HS-5 (cell line): ENCODE measurements at places on chromosomes 7 and 10.
A peak's percentile ranks its signal among the peaks of the same experiment; 100 is the strongest.

- DNase-seq = peak; percentile 42
These were observed 3.2 kb upstream of the LAT2 start for GRCh38 chr7:74206589-74207120.

- DNase-seq = no peak
These were observed 6.9 kb downstream of the NOLC1 start for GRCh38 chr10:102159051-102159597.

DNA sequence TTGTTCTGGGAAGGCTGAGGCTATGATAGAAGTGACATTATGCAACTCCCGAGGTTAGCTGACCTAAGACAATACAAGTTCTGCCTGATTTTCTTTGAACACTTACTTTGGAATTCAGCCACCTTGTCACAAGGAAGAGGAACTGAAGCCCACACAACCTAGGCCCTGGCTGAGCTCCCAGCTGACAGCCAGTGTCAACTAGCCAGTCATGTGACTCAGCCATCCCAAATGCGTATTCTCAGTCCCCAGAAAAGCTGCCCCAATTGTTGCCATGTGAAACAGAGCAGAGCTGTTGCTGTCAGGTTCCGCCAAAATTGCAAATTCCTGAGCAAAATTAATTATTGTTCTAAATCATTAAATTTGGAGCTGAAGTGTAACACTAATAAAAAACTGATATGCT lies 1010.0 kb downstream of the XPNPEP1 start:
- no peak for DNase-seq

GRCh38 chr10:69802424-69803161 lies 887 bp downstream of the COL13A1 start:
- no peak for DNase-seq

DNA sequence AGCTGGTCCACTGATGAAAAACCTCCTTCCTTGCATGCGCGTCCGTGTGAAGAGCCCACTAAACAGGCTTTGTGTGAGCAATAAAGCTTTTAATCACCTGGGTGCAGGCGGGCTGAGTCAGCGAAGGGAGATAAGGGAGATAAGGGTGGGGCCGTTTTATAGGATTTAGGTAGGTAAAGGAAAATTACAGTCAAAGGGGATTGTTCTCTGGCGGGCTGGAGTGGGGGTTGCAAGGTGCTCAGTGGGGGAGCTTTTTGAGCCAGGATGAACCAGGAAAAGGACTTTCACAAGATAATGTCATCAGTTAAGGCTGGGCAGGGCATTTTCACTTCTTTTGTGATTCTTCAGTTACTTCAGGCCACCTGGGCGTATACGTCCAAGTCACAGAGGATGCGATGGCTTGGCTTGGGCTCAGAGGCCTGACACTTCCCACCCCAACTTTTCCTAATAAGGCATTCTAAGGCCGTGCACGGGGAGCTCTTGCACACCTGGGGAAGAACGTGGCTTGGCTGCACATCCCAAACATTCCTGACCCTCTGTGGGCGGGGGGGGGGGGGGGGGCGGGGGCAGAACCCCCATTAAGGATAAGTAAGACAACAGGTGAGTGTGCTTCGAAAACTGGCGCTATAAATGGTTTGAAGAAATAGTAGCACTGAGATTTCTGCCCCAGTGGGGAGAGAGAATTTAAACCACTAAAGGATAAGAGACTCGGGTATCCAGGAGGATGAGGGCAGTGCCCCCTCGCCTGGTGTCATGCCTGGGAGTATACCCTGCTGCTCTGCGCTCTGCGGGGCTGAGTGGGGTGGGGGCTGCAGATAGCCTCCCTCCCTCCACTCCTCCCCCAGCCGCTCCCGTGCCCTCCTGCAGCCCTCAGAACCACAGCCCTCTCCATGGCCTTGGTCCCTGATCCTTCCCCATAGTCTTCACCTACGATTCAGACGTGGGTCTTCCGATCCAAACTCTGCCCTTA lies 217.6 kb downstream of the MLLT10 start:
- DNase-seq = no peak

- no peak for DNase-seq
These were observed 110.6 kb downstream of the RNLS start for GRCh38 chr10:88472540-88472939.

GRCh38 chr10:43208147-43209073 lies 58.5 kb downstream of the RASGEF1A start:
- no peak for DNase-seq

DNA sequence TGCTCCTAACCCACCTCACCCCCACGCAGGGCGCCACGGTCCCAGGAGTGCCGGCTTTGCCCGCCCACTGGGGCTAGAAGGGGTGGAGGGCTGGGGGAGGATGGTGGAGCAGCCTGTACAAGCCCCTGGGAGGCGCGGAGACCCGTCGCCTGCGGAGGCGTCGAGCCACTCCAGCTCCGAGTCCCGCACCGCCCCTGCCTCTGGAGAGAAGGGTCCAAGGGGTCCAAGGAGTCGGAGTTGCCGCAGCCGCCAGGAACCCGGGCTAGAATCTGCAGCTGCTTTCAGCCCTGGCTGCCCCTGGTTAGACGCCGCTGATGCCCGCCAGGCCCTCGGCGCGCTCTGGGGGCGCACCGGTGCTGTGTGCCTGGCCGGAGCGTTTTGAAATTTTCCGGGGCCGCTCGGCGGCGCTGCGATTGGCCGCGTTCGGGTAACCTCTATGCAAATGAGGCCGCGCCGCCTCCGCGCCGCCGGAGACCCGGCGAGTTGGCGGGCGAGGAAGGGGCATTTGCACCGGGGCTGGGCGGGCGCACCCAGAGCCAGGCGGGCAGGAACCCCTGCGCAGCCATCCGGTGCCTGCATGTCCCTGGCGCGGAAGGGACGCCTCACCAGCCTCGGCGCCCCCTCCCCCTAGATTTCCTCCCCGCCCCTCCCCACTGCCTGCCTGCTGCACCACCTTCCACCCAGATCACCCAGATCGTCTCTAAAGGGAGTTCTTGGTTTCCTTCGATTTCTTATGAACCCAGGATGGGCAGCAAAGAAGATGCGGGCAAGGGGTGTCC lies at the start of gene HMX2:
Gene HMX2, plus strand, starts transcription at position 502 of the 779 bp plus-strand sequence. Its CDS starts 243 bp downstream, at position 745.
- DNase-seq = no peak

DNA sequence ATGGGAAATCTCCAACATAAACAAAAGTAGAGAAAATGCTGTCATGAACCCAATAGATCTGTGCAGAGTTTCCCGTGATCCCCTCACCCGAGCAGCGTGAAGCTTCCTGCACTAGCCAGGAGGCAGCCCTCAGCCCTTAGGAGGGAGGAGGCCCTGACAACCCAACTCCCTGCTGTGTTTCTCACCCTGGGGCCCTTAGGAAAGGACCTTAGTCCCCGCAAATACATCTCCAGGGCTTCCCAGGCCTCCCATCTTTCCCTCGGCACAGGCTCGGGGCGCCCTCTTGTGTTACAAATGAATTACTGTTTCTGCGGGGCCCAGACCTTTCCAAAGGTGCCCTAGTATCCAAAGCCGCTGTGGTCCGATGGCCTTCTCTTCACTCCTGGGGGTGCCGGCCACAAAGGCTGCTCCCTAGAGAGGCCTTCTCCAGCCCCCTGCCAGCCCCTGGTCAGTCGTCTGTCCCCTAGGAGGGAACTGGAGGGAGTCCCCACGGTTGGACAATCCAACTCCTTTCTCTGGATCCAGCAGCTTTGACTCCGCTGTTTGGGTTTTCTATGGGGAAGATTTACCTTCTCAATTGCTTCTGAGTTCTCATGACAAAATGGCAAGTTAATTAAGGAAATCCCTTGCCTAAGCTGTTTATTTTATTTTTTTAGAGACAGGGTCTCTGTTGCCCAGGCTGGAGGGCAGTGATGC lies 49.9 kb upstream of the SH2B2 start:
- peak; percentile 4 for DNase-seq

DNA sequence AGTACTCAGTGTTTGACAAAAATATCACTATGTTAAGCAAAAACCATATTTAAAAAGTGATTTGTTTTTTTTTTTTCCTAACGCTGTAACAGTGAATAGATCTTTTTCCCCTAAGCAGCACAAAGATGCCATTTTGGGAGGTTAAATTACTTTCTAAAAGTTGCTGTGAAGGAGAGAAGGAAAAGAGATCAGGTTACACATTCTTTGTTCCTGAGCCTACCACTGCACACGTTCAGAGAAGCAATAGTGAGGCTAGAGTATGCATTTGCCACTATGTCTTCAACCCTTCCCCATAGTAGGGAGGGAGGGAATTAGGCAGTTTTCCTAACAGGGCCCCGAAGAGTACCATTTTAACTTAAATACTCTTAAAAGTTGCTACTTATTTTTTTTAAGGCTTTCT lies 38.9 kb downstream of the BMPR1A start:
- DNase-seq = peak; percentile 33

GRCh38 chr10:12502526-12503274 lies 153.4 kb downstream of the CAMK1D start:
- no peak for DNase-seq

- no peak for DNase-seq
These were observed 76.8 kb upstream of the CARD11 start for GRCh38 chr7:3120513-3120912.

GRCh38 chr10:70920519-70920918 lies 32.2 kb upstream of the PCBD1 start:
- DNase-seq = no peak

DNA sequence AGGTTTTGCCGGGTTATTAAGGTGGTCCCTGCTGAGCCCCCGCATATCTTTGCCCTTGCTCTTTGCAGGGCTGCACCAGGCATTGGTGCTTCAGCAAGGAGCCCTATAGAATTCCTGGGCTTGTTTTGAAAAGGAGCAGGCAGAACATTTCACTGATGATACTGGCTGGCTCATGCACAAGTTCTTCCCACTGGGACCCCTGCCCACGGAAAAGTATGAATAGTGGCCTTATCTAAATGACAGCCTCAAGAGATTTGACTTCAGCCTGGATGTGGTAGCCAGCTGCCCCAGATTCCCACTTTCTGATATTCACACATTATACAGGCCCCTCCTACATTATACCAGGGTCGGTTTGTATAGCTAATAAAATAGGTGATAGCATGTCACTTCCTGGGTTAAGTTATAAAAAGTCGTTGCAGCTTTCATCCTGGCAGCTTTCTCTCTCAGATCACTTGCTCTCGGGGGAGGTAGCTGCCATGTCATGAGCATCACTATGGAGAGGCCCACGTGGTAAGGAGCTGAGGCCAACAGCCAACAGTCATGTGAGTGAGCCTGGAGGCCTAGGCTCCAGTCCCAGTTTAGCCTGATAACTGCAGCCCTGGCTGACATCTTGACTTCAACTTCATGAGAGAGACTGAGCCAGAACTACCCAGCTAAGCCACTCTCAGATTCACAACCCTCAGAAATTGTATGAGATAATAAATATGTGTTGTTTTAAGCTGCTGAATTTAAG lies 16.8 kb upstream of the CRTAC1 start:
- DNase-seq = no peak

GRCh38 chr10:131649617-131650016 lies 251.2 kb upstream of the PPP2R2D start:
- DNase-seq = no peak

DNA sequence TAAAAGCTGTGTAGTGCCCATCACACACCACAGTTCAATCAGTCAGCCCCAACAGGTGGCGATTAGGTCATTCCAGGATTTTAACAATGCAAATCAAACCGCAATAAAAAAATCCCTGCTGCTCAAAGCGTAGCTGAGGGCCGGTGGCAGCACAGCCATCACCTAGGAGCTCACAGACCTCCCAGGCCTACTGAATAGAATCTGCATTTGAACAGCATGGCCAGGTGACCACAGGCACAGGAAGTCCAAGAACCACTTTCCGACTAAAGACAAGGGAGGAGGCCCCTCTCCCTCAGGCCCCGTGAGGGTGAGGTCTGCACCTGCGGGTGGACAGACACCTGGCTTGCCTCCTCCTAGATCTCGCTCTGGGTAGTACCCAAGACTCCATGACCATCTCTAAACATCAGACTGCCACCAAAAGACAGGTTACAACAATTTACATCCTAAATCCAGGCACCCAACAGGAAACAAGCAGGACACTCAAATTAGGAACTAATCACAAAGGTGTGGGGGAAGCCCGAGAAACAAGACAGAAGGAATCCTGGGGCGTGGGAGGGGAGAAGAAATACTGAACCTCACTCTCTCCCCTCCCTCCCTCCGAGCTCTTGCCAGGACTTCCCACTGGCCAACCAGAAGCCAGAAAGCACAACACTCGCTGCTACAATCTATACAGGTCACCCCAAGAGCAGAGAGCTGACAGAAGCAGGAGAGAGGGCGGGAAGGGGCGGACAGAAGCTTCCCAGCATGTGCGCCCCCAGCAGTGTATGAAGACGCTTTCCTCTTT lies 19.2 kb downstream of the GNA12 start:
- DNase-seq = no peak

- DNase-seq = no peak
These were observed 11.2 kb upstream of the GSTK1 start for GRCh38 chr7:143252006-143252405.
